ENCODE measurements at places on chromosomes 1 and 21.

DNA sequence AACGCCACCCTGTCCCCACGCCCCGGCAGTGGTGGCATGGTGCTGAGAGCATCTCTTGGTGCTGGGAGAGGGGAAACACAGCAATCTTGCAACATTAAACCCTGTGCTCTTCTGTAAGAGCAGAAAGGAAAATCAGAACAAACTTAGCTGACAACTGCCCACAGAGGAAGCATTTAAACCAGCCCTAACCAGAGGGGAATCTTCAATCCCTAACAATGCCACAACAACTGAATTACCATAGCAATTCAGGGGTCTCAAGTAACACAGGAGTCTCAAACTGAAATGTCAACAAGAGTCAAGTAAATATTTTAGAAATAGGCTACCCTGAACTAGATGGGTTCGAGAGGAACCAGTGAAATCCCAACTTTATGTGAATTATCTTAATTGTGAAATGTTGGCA lies 1983.6 kb downstream of the NCAM2 start:
- DNase-seq = no peak

GRCh38 chr1:6272868-6273267 lies 12.0 kb upstream of the GPR153 start:
- no peak for DNase-seq

GRCh38 chr1:73903092-73903491 lies 294.9 kb downstream of the LRRIQ3 start:
- no peak for DNase-seq

DNA sequence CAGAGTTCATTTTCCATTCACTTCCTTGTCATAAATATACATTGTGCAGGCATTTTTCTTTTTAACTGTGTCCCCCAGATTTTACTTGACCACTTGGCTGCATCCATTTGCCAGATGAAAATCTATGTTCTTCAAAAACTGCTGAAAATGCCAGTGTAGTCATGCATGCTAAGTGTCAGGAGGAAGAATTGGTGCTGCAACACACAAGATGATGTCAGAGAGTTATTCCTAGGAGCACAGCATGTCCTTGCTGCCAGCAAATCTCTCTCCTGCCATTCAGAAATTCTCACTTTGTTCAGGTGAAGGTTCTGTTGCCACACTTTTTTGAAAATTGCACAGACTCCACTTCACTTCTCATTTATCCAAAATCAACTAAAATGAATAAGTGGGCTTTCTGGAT lies 106.4 kb upstream of the MAGI3 start:
- peak; percentile 35 for DNase-seq

GRCh38 chr1:19032701-19033514 lies 76.4 kb upstream of the IFFO2 start:
- DNase-seq = no peak

DNA sequence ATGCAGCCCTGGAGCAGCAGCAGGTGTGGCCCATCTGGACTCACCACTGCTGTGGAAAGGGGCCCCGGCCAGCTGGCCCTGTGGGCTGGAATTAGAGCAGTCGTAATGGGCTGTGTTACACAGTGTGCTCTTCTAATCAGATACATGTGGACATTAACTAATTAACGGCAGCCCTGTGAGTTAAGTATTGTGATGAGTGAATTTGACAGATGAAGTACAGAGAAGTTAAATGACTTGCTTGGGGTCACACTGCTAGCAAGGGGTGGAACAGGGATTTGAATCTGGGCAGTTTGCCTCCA lies 58.6 kb downstream of the MDM4 start:
- no peak for DNase-seq

GRCh38 chr1:38526046-38526445 lies 333.5 kb downstream of the RRAGC start:
- no peak for DNase-seq

- DNase-seq = peak; percentile 18
These were observed 1.2 kb downstream of the CEP170 start for GRCh38 chr1:243253926-243254232.

GRCh38 chr1:4055294-4055967 lies 155.4 kb upstream of the C1orf174 start:
- no peak for DNase-seq

DNA sequence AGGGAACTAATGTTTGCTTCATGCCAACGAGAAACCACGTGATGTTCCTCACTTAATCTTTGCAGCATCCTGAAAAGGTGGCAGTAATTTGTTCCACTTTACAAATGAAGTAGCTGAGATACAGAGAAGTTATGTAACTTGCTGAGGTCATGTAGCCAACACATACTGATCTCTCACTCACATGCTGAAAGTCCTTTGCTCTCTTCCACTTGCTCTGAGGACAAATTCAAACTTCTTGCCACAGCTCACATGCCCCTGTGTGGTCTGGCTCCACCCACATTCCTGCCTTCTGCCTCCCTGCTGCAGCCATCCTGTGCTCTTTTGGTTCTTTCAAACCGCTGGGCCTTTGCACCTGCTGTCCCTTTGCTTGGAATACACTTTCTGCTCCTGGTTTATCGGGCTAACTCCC lies 55.4 kb downstream of the TMCO4 start:
- DNase-seq = no peak

DNA sequence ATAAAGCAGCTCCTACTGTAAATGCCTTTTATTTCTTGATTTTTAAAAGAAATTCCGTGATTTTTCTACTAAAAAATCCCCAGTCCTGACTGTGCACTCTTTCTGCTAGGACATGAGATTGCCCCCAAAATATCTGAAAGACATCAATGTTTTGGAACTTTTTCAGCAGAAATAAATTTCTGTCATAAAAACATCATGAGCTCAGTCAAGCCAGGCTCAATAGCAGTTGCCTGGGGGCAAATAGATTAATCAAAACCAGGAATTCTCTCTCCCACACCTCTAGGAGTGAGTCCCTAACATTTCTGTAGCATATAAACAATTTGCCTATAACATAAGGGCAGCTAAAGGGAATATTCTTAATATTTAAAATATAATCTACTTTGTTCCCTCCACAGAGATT lies 654.1 kb downstream of the PTPRC start:
- DNase-seq = no peak

DNA sequence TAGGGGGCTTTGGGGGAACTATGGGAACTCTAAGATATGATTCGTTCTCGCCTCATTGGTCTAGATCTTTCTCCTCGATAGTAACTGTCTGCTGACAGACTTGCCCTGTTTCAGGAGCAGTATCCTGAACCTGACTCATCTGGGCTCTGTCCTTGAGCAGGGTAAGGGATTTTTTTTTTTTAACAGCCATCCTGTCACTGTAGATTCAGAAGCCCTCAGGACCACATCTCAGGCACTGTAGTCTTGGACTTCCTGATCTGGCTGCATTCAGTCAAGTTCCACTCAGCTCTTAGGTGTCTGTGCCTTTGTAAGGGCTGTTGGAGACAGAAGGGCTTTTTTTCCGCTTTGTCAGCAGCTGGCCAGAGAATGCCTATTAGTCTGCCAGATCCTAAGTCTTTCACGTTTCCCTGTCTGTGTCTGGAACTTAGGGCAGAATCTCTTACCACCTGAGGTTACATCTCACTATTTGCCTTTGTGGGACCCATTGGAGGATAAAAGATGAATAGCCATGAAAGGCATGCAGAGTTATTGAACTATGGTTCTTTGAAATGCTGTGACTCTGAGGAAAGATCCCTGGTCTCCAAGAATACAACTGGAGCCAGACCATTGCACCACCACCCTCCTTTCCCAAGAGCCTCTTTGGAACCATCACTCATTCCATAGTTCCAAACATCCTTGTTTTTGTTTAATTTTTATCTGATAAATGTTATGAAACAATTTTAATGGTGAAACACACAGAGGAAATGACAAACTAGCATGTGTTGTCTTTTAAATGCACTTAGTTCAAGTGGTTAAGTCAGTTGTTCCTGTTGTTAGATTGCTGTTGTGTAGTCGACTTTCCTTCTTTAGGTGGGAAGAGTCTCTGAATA lies 49.7 kb upstream of the MACF1 start:
- DNase-seq = peak; percentile 70

DNA sequence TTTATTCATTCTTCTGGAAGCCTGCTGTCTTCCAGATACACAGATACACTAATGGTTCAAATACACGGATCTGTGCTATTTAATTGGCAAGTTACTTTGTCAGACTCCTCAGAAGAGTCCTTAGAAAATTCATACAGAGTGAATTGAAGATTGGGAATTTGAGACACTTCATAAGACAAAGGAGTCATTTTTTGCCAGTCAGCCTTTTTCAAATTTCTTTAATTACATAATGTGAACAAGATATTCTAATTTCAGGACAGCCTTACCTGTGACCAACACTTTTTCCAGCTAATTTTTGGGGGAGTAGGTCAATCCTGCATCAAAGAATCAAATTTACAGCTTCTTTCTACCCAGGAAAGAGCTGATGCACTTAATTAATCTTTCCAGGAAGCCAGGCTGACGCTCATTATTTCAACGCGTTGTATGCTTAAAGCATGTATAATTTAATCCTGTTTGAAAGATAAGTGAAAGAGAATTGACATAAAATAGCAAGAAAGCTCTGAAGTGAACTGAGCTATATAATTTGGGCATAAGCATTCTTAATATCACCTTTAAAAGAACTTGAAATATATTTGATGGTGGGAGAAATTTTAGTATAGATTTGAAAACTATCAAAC lies 12.8 kb upstream of the NRIP1 start:
- no peak for DNase-seq

- no peak for DNase-seq
These were observed 1.1 kb downstream of the TXNDC12 start for GRCh38 chr1:52053862-52054261.

GRCh38 chr1:53541761-53542550 lies 82.8 kb downstream of the DMRTB1 start:
- DNase-seq = peak; percentile 10

DNA sequence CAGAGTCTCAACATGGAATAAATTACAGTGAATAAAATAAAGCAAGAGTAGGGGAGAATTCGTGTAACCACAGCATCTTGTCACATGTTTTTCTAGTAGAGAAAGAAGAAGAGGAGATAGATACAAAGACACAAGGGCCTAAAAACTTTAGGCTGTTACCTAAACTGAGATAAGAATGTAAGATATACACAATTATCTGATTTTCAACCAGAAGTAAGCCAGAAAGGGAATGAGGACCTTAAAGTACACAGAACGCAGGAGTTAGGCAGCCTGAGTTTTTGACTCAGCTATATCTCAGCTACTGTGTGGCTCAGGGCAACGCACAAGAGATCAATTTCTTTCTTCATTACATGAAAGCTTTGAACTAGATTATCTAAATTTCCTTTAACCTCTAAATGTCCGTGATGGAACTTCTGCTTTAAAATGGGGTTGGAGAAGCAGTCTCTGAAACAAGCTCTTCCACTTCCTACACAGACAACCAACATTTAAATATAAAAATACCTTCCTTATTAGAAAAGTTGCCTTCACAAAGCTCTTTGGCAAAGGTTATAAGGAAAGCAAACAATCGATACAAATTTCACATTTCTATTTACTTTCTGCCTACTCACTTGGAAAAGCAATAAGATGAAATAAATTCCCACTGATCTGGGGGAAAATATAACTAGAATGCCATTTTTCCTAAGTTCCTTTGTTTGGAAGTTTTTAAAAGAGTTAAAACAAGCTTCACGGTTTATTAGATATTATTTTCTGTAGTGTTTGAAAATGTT lies 5.2 kb upstream of the RGS13 start:
- no peak for DNase-seq

GRCh38 chr1:910881-911721 lies 12.6 kb upstream of the SAMD11 start:
- DNase-seq = peak; percentile 77

GRCh38 chr1:9626201-9626608 lies 25.3 kb upstream of the PIK3CD start:
- no peak for DNase-seq

DNA sequence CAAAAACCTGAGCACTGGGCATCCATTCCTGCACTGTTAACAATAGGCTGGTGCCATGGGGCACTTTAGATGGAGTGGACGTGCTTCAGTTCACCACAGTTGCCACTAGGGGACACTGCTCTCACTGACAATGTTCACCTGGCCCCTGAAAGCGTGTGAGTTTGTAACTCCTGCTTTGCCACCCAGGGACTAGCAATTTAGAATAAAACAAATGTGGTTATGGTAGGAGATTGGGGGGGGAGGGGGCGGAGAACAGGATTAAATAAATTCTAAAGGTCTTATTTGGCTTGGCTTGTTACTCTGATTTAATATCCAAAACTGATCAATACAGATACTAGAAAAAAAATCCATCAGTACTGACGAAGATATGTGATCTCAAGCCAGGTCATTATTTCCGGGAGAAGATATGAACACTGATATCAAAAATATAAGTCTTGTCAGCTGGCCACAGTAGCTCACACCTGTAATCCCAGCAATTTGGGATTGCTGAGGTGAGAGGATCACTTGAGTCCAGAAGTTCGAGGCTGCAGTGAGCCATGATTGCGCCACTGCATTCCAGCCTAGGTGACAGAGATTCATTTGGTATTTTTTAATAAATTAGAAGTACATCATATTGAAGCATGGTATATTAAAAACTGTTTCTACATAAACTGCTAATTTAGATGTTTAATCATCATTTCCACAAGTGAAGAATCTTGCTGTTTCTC lies 23.2 kb downstream of the INTS7 start:
- peak; percentile 82 for DNase-seq

DNA sequence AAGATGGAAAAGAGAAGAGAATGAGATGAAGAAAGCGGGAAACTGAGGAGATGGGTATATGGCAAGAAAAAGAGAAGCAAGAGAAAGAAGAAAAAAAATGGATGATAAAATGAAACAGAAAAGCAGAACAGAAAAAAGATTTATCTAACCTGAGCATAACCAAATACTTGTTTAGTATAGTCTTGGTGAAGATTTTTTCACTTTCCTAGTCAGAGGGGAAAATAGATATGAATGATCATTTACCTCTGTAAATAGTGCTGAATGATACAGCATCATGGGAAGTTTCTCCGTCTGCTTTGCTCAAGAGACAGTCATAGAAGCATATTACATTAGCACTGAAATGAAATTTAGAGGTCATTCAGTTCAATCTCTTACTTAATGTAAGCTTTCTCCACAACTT lies 36.1 kb upstream of the PLPPR4 start:
- no peak for DNase-seq

DNA sequence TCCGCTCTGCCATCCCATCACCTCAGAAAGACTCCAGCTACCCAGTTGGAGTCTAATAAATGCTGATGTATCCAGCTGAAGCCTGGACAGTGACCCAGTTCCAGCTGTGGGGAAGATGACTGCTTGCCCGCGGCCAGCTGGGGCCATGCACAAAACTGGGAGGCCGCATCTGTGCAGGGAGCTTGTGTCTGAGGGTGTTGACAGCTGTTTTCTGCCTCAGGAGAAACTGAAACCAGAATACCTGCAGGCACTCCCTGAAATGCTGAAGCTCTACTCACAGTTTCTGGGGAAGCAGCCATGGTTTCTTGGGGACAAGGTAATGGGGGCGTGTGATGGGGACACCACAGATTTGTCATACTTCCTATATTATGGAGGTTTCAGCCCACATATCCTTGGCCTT lies 3.2 kb downstream of the GSTM2 start:
- DNase-seq = no peak

- no peak for DNase-seq
These were observed 234.8 kb downstream of the NCAM2 start for GRCh38 chr21:21233051-21233450.

- DNase-seq = no peak
These were observed 71.7 kb upstream of the GUCA2B start for GRCh38 chr1:42081475-42081874.

- DNase-seq = no peak
These were observed 44.4 kb downstream of the VAV3 start for GRCh38 chr1:107920561-107920960.

- peak; percentile 80 for DNase-seq
These were observed 111.1 kb downstream of the NAV1 start for GRCh38 chr1:201649761-201650622.

- DNase-seq = peak; percentile 92
These were observed 678.4 kb upstream of the ADAMTS5 start for GRCh38 chr21:27645285-27645684.
